Naive thymus-derived CD8-positive, alpha-beta T cell (primary cell): ENCODE measurements at places on chromosomes 4 and X.

DNA sequence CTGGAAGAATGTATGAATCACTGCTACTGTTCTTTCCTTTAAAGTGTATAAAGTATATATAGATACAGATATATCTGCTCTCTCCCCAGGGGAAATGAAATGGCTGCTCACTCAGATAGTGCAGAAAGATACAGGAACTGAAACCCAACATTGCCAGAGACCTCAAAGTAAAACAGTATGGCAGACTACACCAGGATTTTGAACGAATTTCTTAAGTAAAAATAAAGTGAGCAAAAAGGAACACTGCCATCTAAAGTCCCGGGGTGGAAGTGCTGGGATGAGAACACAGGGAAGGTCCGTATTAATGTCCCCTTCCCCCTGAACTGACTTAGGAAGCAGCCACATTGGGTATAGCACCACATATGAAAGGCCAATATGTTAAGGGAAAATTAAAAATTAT is 93.4 kb downstream of the TMA16 start:
- no peak for DNase-seq

DNA sequence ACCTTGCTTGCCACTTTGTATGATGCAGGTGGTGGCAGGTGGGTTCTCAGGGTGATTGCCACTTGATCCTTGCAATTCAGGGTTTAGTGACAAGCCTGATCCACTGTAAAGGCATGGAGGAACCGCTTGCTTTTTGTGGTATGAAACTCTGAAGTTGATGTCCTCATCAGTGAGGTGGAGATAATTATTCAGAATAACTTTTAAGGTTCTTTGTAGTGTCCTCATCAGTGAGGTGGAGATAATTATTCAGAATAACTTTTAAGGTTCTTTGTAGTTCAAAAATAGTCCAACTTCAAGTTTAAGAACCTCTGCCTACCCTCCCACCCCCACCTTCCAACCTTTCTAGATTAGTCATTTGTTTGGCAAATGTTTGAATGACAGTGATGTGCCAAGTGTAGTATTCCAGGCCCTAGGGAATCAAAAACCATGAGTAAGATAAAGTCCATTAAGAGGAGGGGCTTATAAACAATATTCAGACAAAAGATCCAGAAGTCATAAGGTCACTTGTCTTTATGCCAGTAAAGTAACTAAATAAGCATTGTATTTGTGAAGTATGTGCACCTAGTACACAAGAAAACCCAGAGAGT is 51.2 kb downstream of the DCUN1D4 start:
- no peak for DNase-seq

DNA sequence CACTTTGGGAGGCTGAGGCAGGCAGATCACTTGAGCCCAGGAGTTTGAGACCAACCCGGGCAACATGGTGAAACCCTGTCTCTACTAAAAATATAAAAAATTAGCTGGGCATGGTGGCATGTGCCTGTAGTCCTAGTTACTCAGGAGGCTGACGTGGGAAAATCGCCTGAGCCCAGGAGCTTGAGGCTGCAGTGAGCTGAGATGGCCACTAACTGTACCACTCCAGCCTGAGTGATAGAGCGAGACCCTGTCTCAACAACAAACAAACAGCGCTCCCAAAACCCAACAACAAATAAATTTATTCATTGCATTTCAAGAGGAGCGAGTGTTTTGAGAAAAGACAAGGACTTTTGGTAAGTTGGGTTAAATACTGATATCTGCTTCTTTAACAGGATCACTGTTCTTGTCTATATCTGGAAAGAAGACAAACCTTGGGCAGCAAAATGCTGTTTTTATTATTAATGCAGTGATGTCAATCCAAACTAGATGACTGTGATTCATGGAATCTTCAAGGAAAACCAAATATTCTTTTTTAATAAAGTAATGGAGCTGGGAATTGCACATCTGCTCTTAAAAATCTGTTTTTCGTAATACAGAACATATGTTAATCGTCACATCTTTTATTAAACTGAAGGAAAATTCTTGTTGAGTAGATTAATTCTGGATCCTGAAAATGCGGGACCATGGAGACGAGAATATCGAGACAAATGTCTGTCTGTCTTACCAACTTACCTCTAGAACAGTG is 90.8 kb upstream of the LIMCH1 start:
- no peak for DNase-seq

GRCh38 chr4:72208421-72209075 is 176.7 kb downstream of the NPFFR2 start:
- no peak for DNase-seq

- DNase-seq: no peak
Measured at GRCh38 chr4:24840362-24840761, 45.0 kb downstream of the SOD3 start.

DNA sequence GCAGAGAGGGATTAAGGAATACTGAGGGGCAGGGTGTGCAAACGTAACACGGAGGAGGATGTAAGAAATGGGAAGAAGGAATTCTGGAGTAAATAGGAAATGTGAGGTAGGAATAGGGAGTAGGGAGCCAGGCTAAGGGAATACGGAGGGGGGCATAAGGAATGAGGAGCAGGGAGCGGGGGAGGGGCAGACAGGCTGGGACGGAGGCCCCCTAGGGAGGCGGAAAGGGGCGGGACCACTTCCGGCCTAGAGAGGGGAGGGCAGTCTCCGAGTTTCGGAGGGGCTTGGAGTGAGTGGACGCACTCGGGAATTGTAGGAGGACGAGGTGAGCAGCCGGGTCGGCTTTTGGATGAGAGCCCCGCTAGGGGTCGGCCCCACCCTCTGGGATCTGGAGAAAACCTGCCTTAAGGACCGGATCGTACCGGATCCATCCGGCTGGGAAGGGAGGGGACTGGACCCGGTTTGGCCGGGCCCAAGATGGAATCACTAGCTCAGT is 612 bp downstream of the MAGED2 start:
- DNase-seq: no peak

- DNase-seq: no peak
Measured at GRCh38 chrX:150958177-150958576, 25.0 kb upstream of the HMGB3 start.

- DNase-seq: no peak
Measured at GRCh38 chrX:25028726-25029125, 13.0 kb upstream of the ARX start.

DNA sequence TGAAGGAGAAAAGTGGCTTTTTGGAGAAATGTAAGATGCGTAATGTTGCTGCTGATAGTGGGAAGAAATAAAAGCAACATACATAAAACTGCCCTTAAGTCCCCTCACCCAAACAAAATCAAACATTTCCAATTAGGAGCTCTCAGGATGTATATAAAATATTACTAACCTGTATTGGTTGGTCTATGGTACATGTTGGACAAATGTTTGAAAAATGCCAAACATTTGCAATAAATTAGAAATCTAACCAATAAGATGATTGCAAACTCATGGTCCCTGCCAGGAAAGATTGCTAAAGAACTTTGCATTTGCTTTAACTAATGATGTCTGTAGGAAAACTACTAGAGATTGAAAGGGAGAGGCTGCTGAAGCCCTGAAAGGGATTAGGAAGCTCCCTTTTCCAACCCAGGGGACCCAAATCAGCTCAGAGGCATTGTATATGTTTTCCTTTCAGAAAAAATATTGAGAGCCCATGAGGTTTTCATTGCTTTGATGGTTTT is 1.8 kb downstream of the SFRP2 start:
- no peak for DNase-seq

DNA sequence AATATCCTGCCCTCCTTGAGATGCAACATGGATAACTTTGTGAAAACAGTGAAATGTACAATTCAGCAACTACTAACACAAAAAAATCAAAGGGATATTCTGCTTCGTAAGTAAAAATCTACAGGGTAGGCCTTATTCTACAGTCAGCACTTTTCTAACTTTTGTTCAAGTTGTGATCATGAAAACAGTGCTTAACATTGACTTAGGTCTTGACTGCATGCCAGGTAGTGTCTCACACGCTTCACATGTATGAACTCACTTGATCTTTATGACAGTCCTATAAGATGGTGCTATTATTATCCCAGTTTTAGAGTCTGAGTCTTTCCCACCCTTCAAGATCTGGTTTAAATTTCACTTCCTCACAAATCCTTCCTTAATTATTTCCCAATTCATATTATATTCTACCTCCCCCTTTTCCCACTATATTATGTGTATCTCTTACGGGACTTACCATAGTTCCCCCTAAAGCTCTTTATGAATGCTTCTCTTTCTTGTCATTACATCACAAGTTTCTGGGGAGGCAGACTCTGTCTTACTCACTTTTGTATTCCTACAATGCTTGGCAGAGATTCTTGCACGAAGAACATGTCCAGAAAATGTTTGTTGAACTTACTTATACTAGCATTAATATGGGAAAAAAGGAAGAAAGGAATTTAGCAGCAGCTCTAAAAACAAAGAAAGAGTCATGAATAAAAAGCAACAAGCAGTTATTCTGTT is 179.8 kb downstream of the SCFD2 start:
- no peak for DNase-seq

DNA sequence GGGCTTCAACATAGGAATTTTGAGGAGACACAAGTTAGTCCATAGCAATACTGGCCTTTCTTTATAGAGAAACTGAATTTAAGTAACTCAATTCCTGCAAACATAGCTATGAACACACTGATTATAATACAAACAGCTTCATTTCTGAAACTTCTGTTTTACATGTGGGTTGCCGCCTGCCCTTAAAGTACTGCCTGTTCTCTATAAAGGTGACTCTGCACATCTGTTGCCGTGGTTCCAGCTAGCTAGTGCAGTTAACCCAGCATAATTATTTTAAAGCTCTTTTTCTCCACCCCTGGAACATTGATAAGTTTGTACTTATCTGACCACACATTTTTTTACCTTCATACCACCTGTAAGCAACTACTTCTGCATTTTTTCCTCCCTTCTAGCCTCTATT is 177.6 kb downstream of the NWD2 start:
- no peak for DNase-seq

GRCh38 chr4:168527560-168527959 is 30.7 kb downstream of the PALLD start:
- no peak for DNase-seq

- no peak for DNase-seq
Measured at GRCh38 chr4:168878623-168879022, 131.4 kb downstream of the CBR4 start.

DNA sequence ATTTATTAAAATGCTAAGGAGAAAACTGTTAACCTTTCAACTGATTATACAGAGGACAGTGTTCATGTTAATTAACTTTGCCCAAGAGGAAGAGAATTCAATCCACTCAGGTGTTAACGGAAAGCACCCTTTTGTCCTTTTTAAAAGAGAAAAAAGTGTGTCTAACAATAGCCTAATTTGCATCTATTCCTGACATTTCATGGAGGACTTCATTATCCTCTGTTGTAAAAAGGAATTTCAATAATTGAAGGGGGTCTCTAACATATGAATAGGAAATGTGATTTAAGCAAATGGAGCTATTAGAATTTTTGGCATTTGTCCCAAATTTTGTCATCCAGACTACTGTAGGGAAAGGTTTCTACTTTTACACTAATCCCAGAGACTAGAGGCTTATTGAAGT is 44.6 kb upstream of the GC start:
- DNase-seq: no peak
